ENCODE measurements at places on chromosomes 3 and 15.

- no peak for DNase-seq
Measured at GRCh38 chr3:5198986-5199731, 11.7 kb downstream of the EDEM1 start.

GRCh38 chr3:150890295-150890694 is 14.9 kb downstream of the MINDY4B start:
- no peak for DNase-seq

DNA sequence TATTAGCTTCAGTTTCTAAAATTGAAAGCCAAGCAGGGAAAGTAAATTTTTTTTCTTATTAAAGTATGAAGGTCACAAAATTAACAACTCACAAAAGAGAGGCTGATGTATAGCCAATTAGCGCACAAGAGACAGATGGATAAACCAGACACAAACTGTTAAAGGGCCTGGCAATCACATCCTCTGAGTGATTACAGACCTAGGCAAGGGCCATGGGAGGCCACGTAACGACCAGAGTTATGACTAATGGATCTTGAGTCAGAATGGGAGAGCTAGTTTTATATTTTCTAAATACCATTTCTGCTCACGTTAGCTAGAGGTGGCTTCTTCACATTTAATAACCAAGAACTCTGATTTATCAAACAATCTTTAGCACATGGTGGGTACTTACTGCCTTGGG is 17.8 kb upstream of the SCAMP5 start:
- no peak for DNase-seq

GRCh38 chr15:74384566-74384880 is 17.1 kb upstream of the CYP11A1 start:
- no peak for DNase-seq

DNA sequence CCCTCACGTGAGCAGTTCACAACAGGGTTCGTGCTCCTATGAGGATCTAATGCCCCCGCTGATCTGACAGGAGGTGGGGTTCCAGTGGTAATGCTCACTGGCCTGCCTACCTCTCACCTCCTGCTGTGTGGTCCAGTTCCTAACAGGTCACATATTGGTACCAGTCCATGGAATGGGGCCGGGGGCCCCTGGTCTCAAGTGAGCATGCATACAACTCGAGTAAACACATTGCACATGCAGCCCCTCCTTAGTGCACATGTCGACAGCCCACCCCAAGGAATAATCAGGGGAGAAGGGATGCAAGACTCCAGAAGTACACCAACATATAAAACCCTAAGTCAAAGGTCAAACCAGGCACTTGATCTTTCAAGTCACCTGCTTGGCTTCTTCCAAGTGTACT is 127.0 kb downstream of the TP63 start:
- no peak for DNase-seq

DNA sequence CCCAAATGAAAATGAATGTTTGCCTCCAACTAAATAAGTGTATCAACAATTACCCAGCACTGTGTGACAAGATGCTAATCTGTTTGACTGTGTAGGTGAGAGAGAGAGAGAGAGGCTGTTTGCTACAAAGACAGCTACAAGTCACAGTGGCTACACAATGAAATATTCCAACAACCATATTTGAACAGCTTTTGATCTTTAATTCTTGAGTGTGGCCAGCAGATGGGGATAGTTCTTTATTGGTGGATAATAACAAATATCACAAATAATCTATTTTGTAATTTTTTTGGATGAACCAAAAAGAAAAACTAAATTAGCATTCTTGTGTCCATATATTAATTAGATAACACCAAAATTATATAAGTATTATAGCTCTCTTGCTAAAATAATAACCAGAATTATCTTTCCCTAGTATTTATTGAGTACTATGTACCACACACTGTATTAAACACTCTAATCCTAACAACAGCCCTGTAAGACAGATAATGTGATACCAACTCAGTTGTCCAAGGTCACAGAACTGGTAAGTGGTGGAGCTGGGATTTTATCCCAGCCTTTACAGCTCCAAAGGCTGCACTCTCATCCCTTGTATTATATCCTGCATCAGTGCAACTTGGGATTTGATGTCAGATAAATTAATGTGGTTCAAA is 61.9 kb upstream of the C3orf80 start:
- no peak for DNase-seq

DNA sequence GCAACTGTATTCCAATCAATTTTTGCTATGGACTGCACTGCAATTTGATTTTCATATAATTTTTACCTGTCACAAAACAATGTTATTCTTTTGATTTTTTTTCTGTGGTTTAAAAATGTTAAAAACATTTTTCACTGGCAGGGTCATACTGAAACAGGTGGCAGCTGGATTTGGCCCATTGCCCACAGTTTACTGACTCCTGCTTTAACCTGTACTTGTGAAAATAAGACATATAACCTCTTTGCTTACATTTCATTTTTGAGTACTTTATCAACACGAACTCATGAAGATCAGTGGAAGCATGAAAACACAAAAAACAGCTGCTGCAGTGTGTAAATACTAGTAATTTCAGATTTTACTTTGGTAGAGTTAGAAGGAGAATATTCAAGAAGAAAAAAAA is 313.1 kb downstream of the WDR72 start:
- DNase-seq: no peak

DNA sequence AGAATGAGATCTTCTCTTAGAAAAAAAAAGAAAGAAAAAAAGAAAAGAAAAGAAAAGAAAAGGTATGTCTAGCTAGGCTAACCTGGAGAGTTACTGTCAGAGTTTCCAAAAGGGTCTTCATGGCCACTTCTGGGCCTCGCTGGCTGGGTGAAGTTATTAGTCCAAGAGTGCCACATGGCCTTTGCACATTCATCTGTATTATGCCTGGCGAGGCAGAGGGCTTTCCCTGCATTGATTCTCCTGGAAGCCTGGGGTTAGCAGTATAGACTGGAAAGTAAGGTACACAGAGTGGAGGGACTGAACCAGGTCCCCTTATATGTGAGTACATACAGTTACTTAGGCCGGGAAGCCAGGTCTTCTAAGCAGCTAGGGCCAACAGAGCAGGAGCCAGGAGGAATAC is 54.8 kb upstream of the CGNL1 start:
- no peak for DNase-seq

DNA sequence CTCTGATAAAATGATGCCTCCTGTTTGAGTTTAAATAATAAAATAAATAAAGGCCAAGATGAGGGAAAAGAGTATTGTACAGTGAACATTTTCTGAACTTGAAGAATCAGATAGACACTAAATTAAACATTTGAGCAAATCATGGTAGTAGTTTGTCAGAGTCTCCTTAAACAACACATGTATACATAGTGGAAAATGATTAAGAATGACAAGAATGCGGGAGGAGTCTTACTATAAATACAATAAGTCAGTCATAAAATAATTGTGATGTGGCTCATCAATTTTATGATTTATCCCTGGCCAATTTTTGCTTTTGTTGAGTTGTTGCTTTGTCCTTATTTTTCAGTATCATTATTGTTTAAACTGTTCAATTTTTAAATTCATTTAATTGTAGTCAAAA is 158.0 kb upstream of the TMC3 start:
- no peak for DNase-seq

GRCh38 chr3:19960696-19961095 is 13.8 kb downstream of the RAB5A start:
- no peak for DNase-seq

DNA sequence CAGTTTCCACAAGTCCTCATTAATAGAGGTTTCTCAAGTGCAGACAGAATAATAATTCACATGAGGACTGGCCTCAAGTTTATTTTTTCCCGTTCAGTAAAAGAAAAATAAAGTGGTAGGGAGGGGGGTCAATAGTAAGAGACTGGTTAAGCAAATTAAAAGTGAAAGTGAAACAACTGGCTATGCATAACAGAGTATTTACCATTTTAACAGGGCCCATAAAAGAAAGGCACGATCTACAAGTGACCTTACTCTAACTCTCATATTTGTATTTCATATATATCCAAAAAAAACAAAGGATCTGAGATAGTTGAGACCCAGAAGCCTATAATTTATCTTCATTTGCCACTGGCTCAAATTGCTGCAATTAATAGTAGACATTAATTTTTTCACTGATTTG is 686.3 kb downstream of the NTRK3 start:
- no peak for DNase-seq

DNA sequence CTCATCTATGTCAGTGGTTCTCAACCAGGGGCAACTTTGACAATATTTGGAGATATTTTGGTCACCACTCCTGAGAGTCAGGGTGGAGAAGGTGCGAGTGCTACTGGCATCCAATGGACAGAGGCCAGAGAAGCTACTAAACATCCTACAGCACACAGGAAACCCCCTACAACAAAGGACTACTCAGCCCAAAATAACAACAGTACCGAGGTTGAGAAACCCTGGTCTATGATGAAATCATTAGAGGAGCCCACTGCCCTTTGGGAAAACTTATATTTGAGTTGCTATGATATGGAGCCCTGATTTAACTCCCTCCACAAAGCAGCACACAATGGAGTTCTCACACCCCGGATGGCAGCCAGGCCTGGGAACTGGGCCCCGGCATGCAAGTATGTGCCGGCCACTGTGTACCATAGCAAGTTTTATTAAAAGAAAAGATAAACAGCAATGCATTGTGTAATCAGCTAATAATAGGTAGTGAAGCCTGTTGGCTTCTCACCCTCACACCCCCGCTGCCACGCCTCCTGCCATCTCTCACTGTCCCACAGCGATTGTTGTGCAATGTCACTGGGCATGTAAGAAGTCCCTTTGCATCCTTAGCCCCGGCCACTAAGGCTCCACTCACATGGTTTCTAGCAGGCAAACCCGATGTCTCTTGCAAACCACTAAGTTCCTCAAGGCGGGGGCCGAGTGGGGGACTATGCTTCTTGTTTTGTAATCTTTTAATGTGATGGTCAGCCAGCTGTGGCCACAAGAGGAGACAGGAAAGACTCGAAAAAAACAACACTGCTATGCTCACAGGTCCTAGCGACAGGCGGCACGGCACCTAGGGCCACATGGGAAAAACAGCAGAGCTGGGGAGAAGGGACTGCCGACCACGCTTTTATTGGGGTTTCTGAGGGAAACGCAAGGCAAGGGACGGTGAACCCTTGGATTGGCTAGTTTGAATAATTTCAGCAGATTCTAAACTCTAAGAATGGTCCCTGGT is 110.0 kb downstream of the AQP9 start:
- no peak for DNase-seq

DNA sequence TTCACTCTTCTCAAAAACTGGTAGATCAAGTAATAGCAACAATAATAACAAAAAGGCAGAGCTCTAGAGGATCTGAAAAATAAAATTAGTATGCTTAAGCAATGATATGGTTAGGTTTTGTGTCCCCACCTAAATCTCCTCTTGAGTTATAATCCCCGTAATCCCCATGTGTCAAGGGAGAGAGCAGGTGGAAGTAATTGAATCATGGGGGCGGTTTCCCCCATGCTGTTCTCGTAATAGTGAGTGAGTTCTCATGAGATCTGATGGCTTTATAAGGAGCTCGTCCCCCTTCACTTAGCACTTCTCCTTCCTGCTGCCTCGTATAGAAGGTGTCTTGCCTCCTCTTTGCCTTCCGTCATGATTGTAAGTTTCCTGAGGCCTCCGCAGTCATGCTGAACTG is 60.2 kb upstream of the ABHD2 start:
- DNase-seq: no peak

GRCh38 chr3:51391566-51392354 is 675 bp downstream of the RBM15B start:
- DNase-seq: no peak

- no peak for DNase-seq
Measured at GRCh38 chr3:63864008-63864964, 619 bp downstream of the ATXN7 start.

- no peak for DNase-seq
Measured at GRCh38 chr3:192855434-192855833, 62.2 kb downstream of the MB21D2 start.

DNA sequence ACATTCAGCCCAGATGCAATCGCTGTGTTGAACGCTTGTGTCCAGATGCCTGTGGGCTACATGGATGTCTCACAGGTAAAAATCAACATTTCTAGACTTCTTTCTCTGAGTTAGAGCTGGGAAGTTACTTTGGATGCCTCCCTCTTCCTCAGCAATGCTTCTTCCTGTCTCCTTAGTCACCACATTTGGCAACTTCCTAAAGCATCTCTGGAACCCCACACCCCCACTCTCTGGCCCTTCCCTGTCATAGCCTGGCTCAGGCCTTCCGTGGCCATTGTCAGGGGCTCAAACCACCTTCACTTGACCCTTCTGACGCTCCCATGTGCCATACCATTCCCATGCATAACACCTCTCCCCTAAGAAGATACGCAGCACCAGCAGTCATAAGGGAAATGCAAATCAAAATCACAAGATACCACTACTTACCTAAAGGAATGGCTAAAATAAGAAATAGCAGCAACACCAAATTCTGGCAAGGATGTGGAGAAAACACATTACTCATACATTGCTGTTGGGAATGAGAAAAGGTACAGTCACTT is 21.6 kb upstream of the RGMA start:
- DNase-seq: no peak

Measured in HFF-Myc (cell line).